ENCODE measurements at places on chromosomes 5 and 9.

DNA sequence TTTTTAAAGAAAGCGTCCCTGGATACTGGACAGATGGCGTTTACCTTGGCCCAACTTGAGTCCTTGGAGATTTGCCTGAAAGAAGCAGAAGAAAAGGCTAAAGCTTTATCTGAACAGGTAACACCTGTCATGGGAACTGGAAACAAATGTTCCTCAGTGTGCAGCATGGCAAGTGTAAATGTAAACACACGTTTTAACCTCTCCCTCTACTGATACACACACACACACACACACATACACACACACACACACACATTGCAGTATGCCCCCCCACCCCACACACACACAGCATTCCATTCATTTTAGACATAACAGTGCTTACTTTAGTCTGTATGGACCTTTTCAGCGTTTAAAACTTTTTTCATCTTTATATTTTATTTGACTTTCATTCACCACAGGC is 51.1 kb downstream of the CCDC192 start:
- DNase-seq, result no peak

- no peak for DNase-seq
These were observed 4.2 kb upstream of the UGT3A2 start for GRCh38 chr5:36070687-36071571.

DNA sequence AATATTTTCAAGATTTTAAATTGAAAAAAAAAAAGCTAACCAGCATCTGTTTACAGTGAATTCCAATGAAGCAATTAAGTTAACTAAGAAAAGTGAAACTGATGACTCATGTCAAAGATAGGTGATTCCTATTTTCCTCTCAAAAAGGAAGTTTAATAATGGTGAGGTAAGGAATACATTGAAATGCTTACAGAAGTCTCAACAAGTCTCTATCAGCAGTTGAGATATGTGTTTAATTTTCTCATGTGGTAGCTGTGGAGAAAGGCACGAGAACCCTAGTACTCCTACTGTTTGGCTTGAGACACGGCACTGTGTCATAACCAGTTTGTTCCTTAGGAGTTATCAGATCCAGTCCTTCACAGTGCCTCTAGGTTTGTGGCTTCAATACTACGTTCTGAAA is 114.5 kb downstream of the SLC25A46 start:
- DNase-seq, result no peak

- peak; percentile 28 for DNase-seq
These were observed 488 bp upstream of the MCTP1 start for GRCh38 chr5:95285409-95285755.

DNA sequence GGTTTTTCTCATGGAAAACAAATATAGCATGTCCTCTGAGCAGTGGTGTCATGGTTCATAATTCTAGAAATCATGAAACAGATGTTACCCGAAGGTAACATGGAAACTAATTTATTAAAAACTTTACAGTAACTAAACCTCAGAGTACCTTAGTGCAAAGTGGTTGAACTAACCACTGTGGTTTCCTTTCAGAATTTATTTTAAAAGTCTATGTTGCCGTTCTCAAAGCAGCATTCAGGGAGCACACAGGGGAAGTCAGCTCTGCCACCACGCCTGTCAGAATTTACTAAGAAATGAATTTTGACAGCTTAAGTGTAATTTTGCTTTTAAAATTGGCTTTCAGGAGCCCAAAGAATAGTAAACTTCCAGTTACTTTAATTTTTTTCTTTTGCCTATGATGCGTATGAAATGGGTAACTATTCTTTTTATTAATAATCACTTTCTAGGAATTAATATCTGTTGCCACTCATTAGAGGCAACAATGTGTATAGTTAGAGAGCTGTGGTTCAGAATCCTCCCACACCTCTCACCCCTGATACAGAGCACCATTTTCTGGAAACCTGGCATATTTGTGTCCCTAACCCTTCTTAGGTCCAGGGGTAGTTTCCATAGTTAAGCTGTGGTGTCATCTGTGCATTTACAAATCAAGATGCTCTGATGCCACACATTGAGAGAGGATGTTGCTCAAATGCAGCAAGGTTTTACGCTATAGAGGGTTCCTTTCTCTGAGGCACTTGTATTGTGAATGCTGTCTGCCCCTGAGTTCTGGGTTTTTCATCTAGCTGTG is 202.6 kb downstream of the ZSWIM6 start:
- no peak for DNase-seq

- no peak for DNase-seq
These were observed 1.2 kb downstream of the GALT start for GRCh38 chr9:34647651-34648050.

GRCh38 chr5:34820593-34820992 is 18.4 kb upstream of the TTC23L start:
- no peak for DNase-seq

DNA sequence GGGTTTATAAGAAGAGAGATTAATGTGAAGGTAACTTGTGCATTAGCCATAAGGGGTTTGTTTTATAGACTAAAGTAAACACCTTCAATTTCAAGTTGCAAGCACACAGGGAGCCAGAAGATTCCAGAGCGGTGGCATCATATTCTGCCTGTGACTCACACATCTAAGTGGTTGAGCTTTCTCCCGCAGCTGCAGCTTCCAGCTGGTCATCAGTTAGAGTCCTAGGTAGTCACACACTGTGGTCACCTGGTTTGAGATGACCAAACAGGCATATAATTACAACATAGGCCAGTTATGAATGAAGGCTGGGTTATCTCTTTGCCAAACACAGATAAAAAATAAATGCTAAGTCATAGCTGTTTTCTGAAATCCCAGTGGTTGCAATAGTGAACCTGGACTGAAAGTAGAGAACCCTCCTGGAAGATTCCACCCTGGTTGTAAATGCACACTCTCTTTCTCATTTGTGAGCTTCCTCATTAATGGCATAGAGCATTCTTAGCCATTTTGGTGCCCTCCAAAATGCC is 171.3 kb downstream of the GDNF start:
- no peak for DNase-seq

DNA sequence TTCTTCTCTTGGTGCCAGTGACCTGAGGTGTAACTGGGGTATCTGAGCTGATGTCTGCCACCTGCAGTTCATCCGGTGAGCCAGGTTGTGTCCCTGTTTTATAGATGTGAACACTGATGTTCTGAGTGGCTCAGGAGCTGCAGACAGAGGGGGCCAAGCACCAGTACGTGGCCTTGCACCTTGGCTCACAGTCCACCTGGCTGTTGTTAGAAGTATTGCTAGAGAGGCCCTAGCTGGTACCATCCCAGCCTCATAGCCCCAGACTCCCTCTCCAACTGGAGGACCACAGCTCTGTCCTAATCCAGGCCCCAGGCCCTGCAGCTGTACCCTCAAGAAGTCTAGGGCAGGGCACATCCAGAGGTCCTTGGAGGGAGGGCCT is 16.2 kb downstream of the PHF2 start:
- DNase-seq, result no peak

GRCh38 chr5:147046281-147046680 is 167.7 kb upstream of the PPP2R2B start:
- no peak for DNase-seq

DNA sequence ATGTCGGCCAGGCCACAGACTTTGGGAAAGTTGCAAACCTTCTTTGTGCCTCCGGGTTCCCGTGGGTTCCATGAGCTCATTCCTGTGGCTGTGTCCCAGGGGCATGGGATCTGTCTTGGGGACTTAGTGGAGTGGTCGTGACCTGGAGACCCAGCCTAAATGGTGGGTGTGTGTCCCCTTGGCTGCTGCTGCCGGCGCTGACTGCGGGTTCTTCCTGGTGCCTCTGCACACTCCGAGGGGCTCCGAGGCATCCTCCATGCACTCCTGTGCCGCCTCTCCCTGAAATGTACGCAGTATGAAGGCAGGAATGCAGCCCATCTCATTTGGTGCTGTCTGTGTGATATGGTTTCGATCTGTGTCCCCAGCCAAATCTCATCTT is 21.0 kb upstream of the SLC2A6 start:
- DNase-seq, result no peak

DNA sequence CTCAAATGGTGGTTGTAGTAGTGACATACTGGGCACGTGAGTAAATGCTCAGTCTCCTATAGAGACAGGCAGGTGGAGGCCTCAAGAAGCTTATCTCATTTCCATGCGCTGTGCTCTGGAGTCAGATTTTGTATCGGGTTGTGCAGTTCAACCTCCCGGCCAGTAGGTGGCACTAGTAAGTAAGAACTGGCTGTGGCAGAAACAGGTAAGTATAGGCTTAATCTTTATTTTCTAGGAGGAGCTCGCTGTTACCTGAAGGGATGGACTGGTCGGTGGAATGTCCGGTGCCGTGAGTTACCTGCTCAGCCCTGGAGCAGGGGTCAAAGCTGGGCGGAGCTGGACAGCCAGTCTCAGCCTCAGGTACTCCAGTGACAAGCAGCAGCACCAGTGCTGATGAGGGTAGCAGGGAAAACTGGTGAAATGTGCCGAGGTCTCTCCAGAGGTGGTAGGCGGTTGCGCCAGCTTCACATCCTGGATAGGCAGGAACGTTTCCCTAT is 880.1 kb upstream of the SEMA6A start:
- no peak for DNase-seq

- DNase-seq, result peak; percentile 15
These were observed 31.2 kb downstream of the DEPDC1B start for GRCh38 chr5:60668686-60669304.

DNA sequence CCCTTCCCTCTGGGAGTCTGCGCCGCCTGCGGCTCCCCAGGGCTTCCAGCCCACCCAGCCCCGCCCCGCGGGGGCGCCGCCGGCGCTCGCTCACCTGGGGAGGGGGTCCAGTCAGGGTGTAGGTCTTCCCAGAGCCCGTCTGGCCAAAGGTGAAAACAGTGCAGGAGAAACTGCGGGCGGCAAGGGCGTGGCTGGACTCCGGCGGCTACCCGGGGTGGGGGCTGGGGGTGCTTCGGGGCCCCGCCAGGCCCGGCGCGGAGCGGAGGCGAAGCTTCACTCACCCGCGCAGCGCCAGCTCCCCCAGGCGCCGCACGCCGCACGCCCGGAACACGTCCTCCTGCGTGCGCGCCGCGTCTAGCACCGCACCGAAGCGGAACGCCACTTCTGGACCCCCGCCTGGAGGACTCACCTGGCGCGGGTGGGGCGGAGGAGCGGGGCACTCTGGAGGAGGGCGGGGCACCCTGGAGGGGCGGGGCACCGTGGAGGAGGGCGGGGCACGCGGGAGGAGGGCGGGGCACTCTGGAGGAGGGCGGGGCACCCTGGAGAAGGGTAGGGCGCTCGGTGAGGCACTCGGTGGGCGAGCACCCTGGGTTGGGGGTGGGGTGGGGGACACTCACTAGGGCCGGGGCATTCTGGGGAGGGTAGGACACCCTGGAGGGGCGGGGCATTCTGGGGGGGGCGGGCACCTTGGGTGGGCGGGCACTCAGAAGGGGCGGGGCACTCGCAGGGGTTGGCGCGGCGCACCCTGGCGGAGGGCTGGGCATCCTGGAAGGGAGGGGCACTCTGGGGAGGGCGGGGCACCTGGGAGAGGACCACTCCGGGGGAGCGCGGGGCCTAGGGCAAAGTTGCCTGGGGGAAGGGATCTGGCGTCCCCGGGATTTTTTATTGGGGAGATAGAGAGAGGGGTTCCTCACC is 814 bp downstream of the KIF12 start:
- peak; percentile 9 for DNase-seq

DNA sequence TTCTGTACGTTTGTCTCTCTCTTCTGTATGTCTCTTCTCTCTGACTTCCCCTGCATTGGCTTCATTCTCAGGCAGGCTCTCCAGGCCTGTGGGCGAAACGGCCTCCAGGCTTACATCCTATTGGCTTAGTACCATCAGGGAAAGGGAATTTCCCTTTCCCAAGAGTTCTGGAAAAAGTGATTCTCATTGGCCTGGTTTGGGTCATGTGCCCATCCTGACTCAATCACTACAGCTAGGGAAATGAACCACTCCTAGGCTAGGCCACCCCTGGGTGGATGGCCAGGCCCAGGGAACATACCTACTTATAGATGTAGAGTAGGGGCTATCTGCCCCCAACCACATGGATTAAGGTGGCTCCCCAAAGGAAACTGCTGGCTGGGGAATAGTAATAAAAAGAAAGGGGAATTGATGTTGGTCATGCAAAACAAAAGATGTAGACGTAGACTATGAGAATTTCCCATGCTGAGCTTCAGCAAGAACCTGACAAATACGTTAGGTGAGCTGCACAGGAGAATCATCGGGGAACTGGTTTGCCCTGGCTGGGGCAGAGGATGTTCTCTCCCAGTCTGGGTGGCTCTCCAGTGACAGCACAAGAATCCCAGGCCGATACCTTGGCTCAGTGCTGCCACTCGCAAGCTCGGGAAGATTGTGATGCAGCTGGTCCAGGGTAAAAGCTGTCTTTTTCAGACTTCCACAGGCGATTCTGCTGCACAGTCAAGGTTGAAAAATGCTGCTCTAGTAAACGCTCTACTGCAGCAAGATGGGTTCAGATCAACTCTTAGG is 3.7 kb upstream of the EGR1 start:
- no peak for DNase-seq

DNA sequence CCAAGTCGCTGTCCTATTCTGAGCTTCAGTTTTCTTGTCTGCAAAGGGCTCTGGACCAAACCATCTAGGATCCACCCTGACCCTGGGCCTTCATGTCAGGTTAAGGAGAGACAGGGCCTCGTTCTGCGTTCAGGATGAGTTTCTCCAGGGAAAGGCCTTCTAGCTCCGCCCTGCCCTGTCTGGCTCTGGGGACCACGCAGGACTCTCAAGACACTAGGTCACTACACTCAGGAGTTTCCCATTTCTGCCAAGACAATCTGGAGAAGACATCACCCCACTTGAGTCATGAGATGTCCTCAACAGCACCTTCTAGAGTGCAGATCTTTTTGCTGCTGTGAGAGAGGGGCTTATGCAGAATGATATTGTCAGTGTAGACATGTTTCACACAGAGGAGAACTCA is 53.2 kb upstream of the KCNMB1 start:
- DNase-seq, result no peak

DNA sequence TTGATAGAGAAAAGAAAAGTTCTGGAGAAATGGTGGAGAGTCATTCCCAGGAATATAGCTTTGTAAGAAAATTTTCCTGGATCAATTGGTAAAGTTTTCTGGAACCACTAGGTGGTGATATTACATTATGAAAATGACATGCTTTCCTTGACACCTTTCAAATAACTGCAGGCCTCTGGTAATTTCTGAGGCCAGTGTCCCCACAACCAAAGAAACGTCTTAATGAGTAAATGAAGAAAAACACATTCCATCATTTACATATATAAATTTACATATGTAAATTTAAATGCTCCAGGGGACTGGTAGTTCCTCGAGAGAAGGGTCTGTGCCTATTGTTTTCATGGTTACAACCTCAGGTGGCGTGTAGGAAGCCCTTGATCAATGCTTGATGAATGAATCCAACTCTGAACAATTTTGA is 17.2 kb upstream of the RGS3 start:
- peak; percentile 33 for DNase-seq

- DNase-seq, result no peak
These were observed 33.7 kb downstream of the USP20 start for GRCh38 chr9:129868872-129869486.

- DNase-seq, result no peak
These were observed 9.5 kb downstream of the INVS start for GRCh38 chr9:100108559-100108958.

DNA sequence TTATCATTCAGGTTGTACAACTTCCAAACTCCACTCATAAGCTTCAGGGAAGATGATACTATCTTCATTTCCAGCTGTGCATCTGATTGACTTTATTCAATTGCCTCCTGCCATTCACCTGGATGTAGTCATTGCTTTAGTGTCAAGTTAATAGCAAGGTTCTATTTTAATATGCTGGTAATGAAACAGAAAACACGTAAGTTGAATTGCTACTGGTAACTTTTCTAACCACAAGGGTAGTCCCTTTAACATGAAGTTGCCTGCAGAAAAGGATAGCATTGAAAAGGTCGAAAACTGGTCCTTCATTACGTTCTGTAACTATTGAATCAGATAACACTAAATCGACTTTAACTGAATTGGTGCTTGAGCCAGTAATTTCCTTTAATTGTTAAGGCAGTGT is 459.4 kb upstream of the CDH6 start:
- no peak for DNase-seq

GRCh38 chr5:138543730-138544104 is 681 bp upstream of the ETF1 start:
- no peak for DNase-seq
